ENCODE measurements at places on chromosomes 5 and 9.

DNA sequence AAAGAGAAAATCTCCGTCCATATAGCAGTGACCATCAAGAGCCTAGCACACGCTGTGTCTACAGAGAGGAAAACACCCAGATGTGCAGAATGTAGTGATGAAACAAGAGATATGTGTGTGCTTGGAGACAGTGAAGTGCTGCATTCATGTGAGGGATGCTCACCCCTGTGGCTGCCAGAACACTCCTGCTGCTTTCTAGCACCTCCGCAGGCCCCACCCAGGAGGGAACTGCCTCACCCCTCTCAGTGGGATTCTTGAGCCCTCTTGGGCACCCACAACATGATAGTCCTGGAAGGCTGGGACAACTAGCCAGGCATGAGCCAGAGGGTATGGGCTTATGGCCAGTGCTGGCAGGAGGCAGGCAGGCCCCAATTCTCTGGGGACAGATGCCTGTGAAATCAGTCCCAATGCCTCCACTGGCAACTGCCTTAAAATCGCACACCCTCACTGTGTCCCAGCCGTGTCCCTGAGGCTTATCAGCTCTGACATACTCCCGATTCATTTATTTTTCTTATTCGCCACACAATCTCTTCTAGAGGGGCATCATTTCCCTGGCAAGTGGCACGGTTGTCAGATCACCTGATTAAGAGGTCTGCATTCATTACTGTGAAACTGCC, 73.2 kb upstream of the FSTL4 start:
- DNase-seq: no peak

- DNase-seq: no peak
Measured at GRCh38 chr5:124030043-124030491, 518.1 kb downstream of the CSNK1G3 start.

GRCh38 chr5:135246923-135247795, 151.9 kb downstream of the MACROH2A1 start:
- DNase-seq: no peak

GRCh38 chr9:99357575-99357974, 135.5 kb downstream of the SEC61B start:
- no peak for DNase-seq

DNA sequence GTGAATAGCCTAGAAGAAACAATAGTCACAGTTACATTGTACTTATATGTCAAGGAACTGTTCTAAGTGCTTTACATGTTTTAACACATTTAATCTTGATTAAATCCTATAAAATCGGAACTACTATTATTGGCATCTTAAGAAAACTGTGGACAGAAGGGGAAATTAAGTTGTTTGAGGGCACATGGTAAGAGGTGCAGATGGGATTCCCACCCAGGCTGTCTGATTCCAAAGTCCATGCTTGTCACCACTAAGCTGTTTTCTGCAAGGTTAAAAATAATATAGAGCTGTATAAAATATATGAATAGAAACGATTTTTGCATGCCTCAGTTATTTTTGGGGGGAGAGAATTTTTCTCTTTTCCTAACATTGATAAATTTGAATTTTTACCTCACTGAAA, 194.6 kb upstream of the KLF9 start:
- DNase-seq: no peak

DNA sequence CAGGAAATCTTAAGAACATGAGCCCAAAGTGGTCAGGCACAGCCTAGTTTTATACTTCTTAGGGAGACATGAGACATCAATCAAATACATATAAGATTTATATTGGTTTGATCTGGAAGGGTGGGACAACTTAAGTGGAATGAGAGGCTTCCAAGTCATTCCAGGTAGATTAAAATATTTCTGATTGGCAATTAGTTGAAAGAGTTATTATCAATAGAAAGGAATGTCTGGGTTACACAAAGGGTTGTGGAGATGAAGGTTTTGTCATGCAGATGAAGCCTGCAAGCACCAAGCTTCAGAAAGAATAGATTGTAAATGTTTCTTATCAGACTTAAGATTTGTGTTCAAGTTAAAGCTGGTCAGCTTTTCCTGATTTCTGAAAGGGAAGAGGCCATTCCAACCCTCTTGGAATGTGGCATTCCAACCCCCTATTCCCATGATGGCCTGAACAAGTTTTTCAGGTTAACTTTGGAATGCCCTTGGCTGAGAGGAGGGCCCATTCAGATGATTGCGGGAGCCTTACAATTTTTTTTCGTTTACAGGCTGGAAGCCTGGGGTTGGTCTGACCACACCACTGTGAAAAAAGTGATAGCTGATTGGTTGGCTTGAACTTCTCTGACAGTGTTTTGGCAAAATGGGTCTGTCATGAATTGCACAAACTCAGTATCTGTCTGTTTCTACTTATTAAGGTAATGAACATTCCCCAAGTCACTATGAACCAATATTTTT, 245.6 kb upstream of the RAI14 start:
- DNase-seq: no peak

DNA sequence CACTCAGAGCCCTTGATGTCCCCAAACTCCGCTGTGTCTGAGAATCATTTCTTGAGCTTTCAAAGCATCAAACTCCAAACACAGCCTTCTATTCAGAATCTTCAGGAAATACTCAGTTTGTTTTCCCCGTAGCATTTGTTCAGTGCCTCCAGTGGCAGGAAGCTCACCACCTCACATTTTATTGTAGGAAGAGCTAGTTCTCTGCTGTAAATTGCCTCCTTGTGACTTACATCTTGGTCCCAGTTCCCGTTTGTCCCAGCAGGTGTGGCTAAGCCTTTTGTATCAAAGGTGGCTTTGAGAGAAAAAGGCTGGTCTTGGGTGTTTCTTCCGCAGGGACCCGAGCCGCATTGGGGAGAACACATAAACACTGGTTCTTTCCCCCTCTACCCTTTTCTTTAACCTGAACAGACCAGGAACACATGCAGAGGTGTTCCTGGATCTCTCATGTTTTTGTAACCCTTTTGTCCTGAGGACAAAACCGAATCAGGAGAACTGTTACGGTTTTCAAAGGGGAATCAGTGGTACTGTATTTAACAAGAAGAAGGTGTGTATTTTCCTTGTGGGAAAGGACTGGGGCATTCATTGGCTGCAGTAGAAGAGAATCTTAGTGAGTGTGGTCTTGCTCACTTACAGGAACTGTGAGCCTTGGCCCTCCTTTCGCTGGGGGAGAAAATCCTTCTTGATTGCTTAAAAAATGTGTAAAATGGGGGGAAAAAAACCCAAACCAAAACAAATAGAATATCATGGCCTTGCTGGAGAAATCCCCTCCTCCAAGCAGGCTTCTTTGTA, 1.9 kb downstream of the OSMR start:
- DNase-seq: no peak

- DNase-seq: no peak
Measured at GRCh38 chr9:128921881-128922763, 1.3 kb downstream of the PHYHD1 start.

- DNase-seq: no peak
Measured at GRCh38 chr5:81132381-81132780, 100.7 kb upstream of the CKMT2 start.

- no peak for DNase-seq
Measured at GRCh38 chr5:34660444-34660843, 4.3 kb downstream of the RAI14 start.

DNA sequence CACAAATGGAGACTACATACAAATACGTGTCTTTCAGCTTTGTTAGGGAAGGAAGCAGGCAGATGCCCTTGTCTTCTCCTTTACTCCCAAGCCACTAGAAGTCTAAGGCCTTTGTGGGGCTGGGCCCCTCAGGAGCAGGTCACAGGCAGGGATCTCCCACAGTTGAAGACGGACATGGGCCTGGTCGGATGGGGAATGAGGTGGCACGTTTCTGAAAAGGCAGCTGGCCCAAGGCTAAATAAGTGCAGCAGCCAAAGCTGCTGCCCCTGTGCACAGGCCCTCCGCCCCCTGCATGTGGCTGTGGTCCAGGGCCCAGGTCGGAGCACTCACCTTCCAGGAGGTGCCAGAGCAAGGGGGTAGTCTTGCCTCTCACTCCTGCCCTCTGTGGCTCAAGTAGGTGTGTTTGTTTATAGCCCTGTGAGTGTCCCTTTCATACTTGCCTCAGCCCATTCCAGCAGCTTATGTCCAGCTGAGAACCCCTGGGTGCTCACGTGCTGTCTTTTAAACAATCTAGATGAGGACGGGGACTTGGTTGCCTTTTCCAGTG, 1.8 kb downstream of the SQSTM1 start:
- no peak for DNase-seq

GRCh38 chr5:125725691-125726090, 697.5 kb upstream of the GRAMD2B start:
- DNase-seq: no peak

DNA sequence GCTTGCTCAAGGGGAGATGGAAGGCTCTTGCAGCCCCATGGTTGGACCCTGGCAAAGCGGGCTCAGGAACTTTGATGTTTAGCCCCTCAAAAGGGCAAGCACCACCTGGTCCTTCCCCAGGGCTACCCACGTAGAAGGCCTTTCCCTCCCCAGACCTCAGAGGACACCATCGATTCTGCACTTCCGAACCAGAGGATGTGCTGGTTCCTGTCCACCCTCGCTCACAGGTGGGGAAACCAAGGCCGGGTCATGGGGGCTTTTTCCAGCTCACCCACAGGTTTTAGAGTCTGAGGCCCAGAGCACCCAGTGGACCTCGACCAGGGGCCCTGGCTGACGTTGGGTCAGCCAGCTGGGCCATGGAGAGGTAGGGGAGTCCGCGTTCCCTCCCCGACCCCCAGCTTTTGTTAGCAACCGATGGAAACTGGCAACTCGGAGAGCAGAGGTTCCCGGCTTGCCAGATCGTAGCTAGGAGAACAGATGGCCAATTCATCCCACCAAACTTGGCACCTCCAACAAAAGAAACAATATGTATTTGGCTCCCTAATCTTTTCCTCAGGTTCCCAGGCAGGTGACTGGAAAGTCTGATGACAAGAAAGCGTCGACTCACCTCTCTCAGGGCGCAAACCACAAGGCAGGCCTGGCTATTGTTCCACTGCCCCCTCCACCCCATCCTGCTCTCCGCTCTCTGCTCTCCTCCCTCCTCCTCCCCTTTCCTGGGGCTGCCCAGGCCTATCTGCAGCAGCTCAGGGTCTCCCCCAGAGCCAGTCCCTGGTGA, 167.6 kb upstream of the SMIM23 start:
- no peak for DNase-seq

GRCh38 chr5:2038321-2039179, 155.8 kb upstream of the IRX4 start:
- DNase-seq: peak; percentile 79

DNA sequence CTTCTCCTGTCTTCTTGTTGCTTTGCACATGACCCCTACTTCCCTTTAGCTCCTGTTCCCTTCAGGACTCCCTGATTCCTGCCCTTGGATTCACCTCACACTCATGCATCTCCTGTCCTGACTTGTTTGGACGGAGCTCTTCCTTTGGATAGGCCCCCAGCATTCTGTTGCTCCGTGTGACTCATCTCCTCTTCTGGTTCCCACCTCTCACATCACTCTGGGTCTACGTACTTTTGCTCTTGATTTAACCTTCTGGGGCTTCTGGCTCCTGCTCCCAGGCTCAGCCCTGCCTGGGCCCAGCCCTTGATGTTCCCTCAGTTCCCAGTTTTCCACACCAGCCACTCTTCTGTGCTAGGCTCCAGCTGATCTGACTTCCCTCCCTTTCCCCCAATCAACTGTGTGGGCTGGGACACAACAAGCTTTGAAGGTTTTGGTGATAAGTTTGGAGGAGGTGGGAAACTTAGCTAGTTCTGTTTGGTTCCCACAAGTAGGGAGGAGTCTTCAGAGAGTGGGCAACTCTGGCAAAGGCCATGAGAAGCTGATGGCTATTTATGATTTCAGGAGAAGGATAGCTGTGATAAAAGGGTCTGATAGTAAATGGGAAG, 331.5 kb downstream of the ARHGEF28 start:
- no peak for DNase-seq

DNA sequence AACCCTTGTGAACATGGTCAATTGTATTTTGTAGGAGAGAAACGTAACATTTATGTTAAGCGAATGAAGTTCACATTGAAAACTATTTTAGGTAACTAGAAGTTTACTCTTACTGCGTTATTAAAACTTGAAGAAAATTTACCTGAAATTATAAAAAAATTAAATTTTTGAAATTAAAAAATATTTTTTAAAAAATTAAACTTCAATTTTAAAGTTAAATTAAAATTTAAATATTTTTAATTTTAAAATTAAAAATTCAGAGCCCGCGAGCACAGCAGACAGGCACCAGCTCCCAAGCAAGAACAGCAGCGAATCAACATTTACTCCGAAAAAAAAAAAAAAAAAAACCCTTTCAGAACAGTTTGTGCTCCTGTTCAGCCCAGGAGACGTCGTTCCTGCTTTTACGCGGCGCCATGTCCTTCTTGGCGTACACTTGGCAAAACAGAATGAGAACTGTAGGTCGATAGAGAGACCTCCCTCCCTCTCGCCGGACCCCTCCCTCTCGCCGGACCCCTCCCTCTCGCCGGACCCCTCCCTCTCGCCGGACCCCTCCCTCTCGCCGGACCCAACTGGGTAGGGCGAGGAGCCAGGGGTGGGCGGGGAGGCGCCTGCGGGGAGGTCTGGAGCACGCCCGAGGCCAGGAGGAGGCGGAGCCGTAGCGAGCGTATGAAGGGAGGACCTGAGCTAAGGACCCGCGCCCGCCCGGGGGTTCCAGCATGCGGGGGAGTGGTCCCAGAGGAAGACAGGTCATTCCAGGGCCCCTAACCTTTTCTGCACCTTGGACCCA, 235.8 kb downstream of the ROR2 start:
- DNase-seq: peak; percentile 34

GRCh38 chr5:154479944-154480750, 2.1 kb upstream of the HAND1 start:
- DNase-seq: no peak

- DNase-seq: no peak
Measured at GRCh38 chr9:75414371-75415160, 326.3 kb downstream of the OSTF1 start.

DNA sequence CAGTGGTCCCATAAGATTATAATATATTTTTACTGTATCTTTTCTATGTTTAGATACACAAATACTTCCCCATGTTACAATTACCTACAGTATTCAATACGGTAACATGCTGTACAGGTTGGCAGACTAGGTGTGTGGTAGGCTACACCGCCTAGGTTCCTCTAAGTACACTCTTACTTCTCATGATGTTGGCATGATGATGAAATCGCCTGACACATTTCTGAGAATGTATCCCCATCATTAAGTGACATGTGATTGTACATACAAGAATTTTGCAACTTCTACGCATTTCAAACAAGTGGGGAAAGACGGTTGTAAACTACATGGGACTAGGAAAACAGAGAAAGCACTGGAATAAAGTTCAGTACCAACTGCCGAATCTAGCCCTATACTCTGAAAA, 53.3 kb downstream of the SETX start:
- no peak for DNase-seq

DNA sequence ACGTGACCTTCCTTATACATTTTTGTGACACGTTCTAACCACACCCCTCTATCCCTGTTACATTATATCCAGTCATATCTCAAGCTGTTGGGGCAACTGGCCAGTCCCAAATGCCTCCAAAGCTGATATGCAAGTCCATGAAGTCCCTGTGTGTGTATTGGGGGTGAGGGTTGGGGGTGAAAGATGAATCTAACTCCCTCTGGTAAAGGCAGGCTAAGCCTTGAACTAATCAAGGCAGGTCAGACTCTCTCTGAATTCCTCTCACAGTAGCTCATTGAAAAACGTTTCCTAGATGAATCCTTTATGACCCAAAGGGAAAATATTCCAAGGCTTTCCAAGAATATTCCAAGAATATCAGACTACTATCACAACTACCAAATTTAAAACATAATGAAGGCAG, 174.4 kb downstream of the MUSK start:
- no peak for DNase-seq

Data from NCI-H1105 treated with DMSO at 0.1 percent for 48 hours (cell line).